ENCODE measurements at places on chromosomes 2 and 18.

DNA sequence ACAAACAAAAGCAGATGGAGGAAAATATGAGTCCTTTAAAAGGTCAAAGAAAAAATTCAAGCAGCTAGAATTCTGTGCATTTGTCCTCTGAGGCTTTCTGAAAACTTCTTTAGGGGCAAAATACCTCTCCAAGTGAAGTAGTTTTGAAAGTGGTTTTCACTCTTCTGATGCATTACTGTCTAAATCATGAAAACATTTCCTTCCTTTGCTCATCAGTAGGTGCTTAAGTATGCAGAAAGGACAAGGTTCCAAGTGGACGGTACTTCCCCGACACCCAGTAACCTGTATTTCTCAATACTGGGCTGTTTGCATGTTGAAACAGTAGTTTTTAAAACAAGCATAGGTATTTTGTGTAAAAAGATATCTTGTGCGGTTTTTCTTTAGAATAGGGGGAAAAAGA lies 189.1 kb upstream of the ERBB4 start:
- DNase-seq: no peak

DNA sequence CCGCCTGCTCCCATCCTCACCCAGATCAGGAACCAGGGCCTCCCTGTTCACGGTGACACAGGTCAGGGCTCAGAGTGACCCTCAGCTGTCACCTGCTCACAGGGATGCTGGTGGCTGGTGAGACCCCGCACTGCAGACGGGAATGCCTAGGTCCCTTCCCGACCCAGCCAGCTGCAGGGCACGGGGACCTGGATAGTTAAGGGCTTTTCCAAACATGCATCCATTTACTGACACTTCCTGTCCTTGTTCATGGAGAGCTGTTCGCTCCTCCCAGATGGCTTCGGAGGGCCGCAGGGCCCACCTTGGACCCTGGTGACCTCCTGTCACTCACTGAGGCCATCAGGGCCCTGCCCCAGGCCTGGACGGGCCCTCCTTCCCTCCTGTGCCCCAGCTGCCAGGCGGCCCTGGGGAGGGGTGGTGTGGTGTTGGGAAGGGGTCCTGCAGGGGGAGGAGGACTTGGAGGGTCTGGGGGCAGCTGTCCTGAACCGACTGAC lies 31.7 kb downstream of the GPC1 start:
- DNase-seq: no peak

DNA sequence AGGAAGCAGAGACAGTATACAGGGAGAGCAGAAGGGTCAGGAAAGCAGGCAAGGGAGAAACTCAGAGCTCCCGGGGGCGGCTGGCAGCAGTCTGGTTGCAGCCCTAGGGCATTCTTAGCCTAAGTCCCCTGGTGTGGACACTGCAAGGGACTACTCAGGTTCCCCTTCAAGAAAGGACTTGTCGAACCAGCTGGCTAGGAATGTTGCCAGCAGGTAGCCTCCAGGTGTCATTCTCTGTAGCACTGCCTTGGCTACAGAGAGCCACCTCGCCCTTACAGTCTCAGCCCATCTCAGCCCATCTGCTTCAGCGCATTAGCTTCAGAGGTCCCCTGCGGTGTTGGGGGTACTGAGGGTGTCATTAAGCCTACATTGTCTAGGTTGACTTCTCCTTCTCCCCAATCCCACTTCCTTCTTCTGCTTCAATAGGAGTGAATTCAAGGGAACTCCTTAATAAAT lies 11.3 kb upstream of the TMSB10 start:
- no peak for DNase-seq

DNA sequence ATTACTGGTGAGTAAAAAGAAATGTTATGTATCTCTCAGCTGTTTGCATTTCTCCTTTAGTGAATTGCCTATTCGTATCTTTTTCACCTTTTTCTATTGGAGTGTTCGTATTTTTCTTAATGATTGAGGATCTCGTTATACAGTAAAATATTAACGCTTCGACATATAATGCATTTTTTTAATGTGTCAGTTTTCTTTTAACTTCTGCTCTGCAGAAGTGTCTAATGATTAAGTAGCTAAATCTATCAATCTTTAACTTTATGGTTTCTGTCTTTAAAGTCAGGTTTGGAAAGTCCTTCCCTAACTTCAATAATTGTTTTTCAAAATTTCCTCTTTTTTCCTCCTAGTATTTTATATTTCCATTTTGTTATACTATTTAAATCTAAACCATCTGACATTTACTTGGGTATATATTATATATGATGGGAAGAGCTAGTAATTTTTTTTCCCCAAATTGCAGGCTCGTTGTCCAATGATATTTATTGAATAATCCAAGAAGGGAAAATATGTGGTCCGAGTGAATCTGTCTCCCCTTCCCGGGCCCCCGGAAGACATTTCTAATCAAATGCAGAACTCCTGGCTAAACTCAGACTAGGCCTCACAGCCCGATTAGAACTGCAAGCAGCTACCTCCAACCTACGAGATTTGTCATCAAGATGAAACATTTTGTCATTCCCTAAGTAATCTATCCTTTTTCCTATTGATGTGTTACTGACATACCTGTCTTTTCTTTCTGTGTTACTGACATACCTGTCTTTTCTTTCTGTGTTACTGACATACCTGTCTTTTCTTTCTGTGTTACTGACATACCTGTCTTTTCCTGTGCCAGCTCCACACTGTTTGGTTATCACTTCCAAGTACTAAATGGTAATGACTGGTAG lies 17.2 kb downstream of the PCBP1 start:
- no peak for DNase-seq

DNA sequence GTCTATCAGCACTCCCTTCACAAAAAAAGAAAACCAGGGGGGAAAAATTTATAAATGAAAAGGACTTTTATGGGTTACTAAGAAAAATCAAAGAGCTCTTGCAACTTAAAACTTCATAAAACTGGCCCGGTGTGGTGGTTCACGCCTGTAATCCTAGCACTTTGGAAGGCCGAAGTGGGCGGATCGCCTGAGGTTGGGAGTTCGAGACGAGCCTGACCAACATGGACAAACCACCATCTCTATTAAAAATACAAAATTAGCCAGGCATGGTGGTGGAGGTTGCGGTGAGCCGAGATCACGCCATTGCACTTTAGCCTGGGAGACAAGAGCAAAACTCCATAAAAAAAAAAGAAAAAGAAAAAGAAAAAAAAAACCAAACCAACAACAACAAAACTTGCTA lies 1.7 kb downstream of the DIPK1C start:
- DNase-seq: no peak

DNA sequence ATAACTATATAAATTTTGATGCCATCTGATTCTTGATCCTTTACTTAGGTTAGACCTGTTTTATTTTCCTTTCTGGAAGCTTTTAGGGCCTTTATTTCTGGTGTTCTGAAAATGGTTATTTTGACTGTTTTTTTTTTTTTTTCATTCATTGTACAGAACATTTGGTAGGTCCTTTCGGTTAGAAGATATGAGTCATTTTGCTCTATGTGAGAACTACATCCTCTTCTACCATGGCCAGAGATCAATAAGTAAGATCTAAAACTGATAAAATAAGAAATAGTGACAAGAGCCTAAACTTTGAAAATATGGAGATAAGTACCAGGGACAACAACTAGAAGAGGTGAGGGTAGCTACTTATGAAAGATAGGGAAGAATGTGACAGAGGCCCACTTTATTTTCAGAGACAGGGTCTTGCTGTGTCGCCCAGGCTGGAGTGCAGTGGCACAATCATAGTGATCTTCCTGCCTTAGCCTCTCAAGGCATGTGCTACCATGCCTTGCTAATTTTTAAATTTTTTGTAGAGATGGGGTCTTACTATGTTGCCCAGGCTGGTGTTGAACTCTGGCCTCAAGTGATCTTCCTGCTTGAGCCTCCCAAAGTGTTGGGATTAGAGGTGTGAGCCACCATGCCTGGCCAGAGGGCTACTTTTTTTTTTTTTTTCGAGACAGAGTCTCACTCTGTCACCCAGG lies 66.5 kb downstream of the EIF2AK3 start:
- DNase-seq: no peak

- DNase-seq: no peak
Measured at GRCh38 chr2:33214857-33215256, 261.6 kb upstream of the RASGRP3 start.

GRCh38 chr18:70301667-70302066 lies 12.8 kb downstream of the SOCS6 start:
- DNase-seq: no peak

DNA sequence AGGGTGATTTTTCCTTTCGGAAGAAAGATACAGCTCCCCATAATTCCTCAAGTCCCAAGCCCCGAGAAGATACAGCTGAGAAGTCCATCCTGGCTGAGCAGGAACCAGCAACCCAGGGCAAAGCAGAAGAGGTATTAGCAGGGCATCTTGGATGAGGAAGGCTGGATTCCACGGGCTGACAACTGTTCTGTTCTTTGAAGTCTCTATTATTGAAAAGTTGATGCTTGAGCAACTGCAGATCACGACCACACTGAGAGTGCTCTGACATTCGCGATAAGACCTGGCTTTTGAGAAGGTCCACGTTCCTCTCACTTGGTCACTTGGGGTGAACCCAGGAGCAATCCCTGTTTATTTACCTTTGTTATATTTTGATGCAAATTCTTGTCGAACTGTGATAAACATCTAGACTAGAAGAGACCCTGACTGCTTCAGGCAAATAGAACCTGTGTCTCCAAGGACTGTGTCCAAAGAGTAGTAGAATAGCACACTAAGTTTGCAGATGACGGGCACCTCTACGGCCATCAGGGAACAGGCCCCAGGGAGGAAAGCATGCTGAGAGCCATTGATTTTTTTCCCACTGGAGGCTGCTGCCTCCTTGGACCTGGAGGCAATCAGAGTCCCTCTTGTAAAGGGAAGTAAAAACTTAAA lies 133.1 kb downstream of the ARL4C start:
- DNase-seq: no peak

GRCh38 chr2:56185101-56185581 lies 1.4 kb downstream of the CCDC85A start:
- peak; percentile 22 for DNase-seq

GRCh38 chr2:98654699-98655495 lies 46.5 kb downstream of the UNC50 start:
- DNase-seq: no peak

- no peak for DNase-seq
Measured at GRCh38 chr18:62409821-62410220, 84.7 kb downstream of the TNFRSF11A start.

DNA sequence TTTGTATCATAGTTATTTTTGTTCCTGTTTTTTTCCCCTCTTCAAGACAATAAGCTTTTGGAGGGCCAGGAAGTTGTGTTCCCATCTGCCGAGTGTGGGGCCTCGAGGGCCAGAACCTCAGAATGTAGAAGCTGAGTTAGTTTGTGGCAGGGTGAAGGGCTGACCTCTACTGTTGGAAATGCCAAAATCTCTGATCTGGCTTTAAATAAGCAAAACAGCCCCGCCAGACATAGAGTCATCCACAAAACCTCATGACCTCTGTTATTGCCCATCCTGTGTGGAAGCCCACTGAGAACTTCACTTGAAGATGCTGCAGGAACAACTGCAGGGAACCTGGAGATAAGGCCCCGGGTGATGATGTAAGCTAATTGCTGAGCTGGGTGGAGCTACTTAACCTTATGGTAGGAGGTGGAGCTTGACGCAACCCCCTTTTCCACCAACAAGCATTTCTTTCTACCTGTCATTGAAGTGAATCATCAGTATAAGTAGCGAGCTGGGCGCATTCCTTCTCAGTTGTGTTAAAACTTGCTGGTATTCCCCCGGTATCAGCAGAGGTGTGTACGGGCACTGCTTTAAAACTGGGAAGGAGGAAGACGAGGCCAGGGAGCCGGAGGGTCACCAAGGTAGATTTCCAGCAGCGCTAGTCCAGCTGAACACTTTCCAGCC lies 177.2 kb downstream of the NEDD4L start:
- peak; percentile 84 for DNase-seq

GRCh38 chr2:165202239-165202638 lies 1.6 kb downstream of the SCN3A start:
- no peak for DNase-seq

DNA sequence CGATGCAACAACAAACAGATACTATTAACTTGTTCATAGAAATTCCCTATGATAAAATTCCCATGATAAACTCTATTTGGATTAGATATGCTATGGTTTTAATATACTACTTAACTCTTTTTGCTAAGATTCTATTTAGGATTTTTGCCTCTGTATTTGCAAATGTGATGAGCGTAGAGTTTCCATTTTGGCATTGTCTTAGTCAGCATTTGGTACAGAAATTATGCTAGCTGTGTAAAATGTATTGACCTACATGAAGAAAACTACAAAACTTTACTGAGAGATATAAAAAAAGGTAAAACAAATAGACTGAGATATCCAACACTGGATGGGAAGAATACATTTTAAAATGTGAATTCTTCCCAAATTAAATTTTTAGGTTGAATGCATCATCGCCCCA lies 29.8 kb upstream of the ARL4C start:
- no peak for DNase-seq

Data from NCI-H226 (cell line).